ENCODE measurements at places on chromosomes 16 and 17.

- no peak for DNase-seq
These were observed 367.9 kb downstream of the SOX9 start for GRCh38 chr17:72488555-72489271.

DNA sequence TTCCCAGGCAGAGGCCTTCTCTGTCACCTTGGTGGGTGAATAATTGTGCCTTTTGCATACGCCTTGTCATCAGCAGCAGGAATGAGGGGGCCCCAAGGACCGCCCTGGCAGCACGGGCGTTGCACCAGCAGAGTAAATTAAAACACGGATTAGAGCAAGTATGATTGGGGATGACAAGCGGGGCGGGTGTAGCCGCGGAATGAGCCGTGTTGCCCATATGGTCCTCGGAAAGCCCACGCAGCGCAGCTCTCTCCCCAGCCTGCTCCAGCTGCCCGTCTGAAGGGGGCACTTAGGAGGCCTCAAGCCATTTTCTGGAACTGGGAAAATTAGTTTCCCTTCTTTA is 299.4 kb upstream of the IRX3 start:
- no peak for DNase-seq

GRCh38 chr17:77670173-77670572 is 288.3 kb upstream of the TNRC6C start:
- DNase-seq, result no peak

- DNase-seq, result no peak
These were observed 1.0 kb downstream of the NHERF1 start for GRCh38 chr17:74749279-74750038.

- no peak for DNase-seq
These were observed 8.7 kb upstream of the CPD start for GRCh38 chr17:30369995-30370394.

GRCh38 chr17:57605675-57606105 is 139.4 kb downstream of the CCDC182 start:
- DNase-seq, result no peak

DNA sequence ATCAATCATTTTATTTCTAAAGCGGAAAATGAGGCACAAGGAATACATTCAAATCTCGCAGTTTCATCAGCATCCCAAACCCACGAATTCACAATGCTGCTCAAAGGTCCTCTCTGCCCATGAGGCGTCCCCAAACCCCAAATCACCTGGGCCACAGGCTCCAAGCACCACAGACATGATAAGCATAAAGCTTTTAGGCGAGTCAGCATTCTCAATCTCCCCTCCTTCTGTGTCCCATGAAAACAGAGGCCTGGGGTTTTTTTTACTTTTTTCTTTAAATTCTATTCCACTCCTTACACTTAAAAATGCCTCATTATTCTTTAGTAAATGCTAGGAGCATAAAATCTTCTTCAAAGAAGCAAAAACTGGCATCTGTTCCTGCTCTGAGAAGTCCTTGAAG is 55.0 kb downstream of the CYTH1 start:
- DNase-seq, result no peak

GRCh38 chr16:89920723-89921122 is 2.1 kb downstream of the MC1R start:
- DNase-seq, result no peak

GRCh38 chr16:7405166-7405565 is 72.5 kb downstream of the RBFOX1 start:
- no peak for DNase-seq

DNA sequence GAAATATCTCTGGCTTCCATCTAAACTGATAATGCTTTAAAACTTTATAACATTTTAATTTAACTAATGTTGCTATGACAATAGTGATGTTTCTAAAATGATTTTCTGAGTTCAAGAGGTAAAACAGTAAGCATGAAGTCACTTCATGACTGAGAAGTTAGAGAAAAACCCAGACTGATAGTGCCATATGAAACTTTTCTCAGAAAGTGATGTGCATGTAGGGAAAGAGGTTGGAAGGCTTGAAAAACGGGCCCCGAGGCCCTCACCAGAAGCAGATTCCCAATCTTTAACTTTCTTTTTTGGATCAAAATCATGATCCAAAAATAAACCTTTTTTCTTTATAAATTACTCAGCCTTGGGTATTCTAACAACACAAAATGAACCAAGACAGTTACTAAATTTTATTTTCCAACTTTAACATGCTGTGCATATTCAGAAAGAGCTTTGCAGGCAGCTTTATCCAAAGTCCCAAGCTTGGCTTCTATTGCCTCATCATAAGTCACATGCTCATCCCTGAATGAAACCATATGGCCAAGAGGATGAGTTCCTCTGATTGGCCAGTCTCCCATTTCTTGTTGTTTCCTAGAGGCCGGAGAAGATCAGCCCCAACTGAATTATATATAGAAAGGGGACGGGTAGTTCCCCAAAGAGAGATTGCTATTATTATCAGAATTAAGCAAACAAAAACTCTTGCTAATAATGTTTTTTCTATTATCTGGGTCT is 357.6 kb upstream of the SALL1 start:
- DNase-seq, result no peak

DNA sequence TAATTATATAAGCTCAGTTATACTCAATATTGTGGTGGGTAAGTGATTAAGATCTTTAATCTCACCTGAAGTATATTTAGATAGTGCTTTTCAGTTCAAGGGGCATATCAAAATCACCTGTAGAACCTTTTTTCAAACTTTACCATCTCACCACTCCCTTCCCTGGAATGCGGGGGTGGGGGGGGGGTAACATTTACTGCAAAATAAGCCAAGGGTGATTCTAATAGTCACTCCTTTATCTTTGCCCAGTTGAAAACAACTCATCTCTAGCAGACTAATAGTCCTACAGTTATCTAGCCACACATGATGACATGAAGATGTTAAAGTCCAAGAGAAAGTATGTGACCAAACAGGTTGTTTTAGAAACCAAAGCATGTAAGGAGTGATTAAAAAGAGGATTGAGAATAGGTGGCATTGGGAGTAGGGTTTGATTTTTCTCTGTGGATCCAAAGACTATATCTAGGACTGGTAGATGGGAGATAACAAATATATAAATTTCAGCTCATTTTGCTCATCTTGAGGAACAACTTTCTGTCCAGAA is 21.5 kb downstream of the LPCAT2 start:
- no peak for DNase-seq

DNA sequence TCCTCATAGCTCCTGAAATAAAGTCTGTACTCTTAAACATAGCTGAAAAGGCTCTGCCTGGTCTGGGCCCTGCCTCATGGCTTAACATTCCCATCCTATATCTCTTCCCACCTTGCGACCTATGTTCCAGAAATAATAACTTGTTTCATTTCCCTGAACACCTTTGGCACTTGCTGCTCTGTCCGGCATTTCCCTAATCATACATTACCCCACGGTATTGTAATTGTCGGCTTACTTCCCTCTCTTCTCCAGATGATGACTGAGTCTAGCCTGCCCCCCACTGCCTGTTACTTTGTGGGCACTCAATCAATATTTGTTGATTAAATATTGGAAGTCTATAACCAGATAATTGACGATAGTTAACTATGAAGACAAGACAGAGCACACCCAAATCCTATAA is 23.3 kb upstream of the SUPT4H1 start:
- DNase-seq, result no peak

DNA sequence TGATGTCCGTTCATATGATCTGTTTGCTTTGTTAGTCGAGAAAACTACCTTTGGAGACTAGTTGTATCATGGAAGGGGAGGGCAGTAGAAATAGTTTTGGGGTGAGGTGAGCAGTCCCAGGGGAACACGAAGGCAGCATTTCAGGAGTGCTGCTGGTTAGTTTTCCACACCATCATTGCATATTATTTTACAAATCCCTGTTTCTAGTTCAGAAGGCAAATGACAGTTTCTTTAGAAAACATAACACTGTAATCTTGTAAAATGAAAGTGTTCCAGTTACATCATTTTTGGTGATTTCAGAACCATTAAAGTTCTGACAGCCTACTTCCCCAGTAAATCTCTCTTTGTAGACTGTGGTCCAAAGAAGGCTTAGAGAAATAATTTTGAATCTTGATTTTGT is 25.4 kb downstream of the BANP start:
- DNase-seq, result no peak

GRCh38 chr17:48231995-48232959 is 124.7 kb downstream of the SNX11 start:
- no peak for DNase-seq

DNA sequence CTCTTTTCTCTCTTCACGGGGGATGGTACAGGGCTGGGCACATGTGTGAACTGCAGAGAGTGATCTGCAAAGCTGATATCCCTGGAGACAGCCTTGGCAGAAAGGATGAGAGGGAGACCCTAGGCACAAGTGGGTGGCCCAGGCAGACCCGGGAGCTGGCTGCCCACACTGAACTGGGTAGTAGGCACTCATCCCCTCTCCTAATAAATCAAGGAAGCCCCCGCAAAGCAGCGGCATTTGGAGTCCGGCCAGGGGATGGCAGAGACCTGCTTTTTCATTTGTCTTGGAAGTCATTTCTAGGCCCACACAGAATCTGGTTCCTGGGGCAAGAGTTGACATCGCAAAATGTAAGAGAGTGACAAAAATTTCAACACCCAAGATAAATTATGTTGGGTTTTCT is 3.0 kb upstream of the TFAP4 start:
- DNase-seq, result no peak

- DNase-seq, result no peak
These were observed 24.5 kb upstream of the HS3ST2 start for GRCh38 chr16:22789281-22789945.

DNA sequence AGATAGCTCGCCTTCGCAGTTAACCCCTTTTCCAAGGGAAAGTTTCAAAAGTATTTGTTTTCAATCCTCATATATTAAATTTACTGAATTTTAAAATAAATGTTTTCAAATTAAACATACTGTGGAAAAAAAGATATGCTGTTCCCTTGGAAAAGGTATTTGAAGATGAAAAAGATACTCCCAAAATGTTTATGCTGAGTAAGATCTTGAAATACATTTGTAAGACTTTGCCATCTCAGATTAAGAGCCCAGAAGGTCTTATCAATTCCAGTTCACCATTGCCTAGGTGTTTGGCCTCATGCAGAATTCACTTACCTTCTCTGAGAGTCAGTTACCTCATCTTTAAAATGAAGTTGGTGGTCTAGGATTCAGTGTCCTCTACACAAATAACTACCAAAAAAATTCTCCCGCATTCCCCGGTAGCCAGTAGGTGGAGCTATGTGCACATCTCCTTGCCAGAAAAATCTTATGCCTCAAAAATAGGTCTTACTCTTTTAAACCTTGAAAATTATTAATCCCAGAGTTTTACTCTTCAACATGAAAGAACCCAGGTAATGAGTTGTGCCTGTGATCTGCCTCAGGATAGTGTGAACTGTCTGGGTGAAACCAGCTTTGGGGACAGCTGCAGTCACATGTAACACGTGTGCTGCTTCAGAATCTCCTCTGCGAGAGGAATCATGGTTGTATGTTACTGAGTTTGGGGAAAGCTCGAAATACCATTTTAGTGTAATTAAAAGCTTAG is 178.3 kb downstream of the MRTFB start:
- DNase-seq, result peak; percentile 41

- no peak for DNase-seq
These were observed 94.9 kb downstream of the AXIN2 start for GRCh38 chr17:65466547-65466946.

DNA sequence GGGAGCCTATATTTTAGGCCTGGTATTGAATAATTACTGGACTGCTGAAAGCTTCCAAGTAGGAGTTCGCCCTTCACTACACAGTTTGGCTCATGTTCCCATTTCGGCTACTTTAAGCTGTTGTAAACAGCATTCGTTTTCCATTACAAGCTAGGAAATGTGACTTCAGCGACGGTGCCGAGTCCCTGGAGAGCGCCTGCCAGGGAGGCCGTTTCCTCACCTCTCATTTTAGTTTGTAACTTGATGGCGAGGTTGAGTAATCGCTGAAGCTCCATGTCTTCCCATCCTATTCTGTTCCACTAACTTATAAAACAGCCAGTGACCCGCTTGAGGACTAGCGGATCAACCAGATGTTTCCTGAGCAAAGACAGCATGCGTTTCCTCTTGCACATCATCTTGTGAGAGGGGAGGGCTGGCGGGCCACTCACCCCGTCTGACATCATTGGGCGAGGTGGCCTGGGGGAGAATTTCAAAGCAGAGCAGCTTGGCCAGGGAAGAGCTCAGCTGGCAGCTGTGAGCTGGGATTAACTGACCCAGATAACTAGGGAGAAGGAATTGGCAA is 32.9 kb downstream of the PCTP start:
- no peak for DNase-seq

- peak; percentile 34 for DNase-seq
These were observed 33.4 kb downstream of the CDK5R1 start for GRCh38 chr17:32520104-32520701.

GRCh38 chr16:55437625-55438024 is 41.4 kb upstream of the MMP2 start:
- no peak for DNase-seq

- no peak for DNase-seq
These were observed 17.4 kb upstream of the TCF25 start for GRCh38 chr16:89855986-89856385.

- DNase-seq, result no peak
These were observed 361.3 kb downstream of the PMP22 start for GRCh38 chr17:14903854-14904253.

DNA sequence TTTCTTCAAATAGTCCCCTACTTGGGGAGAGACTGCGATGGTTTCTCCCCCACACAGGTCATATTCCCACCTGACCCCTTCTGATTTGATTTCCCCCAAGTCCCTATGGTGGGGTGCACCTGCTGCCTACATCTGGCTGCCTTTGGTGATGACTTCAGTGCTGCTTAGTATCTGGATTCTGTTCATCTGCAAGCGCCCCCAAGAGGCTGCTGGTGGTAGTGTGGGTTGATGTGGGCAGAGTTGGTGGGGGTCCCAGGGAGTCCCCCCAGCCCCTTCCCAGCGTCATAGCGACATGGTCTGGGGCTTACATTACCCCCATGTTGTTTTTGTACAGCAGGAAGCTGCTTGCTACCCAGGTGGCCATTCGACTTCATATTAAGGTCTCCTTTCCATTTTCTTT is 99.2 kb downstream of the NTN1 start:
- DNase-seq, result no peak

GRCh38 chr16:85451641-85452363 is 161.3 kb upstream of the GSE1 start:
- DNase-seq, result no peak
